ENCODE measurements at places on chromosomes 2 and 18.

DNA sequence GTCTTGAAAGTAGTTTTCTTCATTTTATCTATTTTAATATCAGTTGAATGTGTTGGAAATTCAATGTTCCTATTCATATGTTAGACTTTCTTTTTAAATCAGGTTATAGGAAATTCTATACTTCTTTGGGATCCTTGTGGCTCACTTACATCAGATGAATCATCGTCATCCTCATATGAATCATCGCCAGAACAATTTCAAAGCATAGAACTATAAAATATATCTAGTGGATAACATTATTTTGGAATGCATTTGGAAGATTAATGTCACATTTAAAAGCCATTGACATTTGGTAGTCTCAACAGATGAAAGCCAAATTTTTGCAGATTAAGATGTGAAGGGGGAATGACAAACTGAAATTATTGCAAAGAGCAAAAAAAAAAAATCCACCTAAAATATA, 94.1 kb downstream of the FAM161A start:
- no peak for DNase-seq

DNA sequence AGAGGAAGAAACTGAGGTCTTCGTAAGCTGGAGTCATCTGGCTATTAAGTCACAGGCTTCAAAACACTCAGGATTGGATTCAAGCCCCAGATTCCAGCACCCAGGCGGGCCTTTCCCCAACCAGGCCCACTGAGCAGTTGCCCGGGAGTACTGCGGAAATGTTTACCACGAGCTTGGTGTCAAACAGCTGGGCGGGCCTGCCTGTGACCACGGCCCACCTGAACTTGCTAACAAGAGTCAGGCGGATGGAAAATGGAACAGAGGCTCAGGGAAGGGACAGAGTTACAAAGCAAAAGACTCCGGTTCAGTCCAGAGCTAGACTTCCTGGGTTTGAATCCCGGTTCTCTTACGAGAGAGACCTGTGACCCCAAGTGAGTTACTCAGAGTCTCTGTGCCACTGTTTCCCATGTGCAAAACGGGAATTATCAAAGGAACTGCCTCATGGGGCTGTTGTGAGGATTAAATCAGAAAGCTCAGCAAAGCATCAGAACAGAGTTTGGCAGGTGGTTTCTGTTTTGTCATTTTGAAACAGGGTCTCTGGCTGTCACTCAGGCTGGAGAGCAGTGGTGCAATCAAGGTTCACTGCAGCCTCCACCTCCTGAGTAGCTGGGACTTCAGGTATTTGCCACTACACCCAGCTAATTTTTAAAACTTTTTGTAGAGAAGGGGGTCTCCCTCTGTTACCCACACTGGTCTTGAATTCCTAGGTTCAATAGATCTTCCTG, 49.0 kb upstream of the TFCP2L1 start:
- no peak for DNase-seq

DNA sequence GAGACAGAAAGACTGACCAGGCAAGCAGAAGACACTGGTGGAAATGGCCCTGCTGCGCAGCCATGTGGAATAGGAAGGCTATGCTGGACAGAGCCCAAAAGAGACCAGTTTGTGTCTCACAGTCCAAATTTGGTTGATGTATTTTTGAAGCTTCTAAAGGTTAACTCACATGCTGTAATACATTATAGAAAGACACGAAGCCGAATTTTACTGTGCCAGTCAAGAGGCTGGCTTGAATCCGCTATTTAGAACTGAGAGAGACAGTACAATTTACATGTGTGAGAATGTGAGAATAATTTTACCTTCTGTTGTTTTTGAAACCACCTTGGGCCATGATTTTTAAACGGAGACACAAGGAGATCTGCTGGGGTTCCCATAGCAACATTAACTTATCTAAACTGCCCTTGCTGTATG, 113.6 kb downstream of the METTL8 start:
- DNase-seq, result no peak

DNA sequence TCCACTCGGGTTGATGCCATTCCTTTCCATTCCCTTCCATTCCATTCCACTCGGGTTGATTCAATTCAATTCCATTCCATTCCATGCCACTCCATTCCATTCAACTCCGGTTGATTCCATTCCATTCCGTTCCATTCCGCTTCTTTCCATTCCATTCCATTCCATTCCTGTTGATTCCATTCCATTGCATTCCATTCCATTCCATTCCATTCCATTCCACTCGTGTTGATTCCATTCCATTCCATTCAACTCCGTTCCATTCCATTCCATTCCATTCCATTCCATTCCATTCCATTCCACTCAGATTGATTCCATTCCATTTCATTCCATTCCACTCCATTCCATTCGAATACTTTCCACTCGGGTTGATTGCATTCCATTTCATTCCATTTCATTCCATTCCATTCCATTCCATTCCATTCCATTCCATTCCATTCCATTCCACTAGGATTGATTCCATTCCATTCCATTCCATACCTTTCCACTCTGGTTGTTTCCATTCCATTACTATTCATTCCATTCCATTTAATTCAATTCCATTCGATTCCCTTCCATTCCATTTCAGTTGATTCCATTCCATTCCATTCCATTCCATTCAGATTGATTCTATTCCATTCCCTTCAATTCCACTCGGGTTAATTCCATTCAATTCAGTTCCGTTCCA, 1141.8 kb downstream of the RPIA start:
- no peak for DNase-seq

DNA sequence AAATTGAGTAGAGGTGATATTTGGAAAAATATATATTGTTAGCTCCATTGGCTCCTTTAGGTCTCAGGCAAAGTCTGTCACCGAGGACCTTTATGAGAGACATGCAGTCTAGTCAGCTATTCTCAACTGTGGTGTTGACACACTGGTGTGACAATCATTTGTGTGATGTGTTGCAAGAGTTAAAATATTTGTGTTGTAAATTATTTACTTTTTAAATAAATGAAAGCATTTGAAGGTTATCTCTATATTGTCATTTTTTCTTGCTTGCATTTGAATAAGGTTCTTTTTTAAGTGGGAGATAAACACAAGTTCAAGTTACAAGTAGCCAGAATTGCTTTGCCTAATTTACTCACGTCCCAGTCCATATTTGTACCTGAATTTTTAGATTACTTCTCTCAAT, 4.3 kb downstream of the REL start:
- DNase-seq, result no peak

DNA sequence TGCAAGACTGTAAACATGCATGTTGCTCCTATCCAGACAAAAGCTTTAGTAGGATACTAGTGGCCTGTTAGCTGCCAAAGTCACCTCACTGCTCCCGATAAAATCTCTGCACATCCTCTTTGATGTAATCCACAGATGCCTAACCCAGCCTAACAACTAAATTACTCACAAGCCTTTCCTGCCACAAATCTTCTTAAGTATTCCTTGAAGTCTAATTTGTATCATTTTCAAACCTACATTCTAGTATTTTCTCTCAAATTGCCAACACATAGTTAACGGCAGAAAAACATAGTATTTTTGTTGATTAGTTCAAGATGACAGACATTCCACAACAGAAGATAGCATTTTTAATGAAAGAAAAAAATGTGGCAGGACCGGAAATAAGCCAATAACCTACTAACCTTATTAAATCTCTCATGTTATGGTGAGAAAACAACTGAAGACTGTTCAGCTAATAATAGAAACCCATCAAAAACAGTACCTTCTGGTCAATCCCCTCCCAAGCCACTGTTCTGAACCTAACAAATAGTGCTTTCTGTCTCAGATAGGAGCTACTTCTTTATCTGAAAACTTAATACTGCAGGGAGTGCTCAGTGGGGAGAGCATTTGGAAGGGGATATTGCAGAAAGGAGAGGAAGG, at the start of gene MPP4:
MPP4 (minus strand) TSS at position 57 of the 639 bp plus-strand sequence. CDS start 4,690 bp downstream, outside the sequence.
- no peak for DNase-seq
